Lung microvascular endothelial cell (primary cell): ENCODE measurements at places on chromosomes 6 and 20.

DNA sequence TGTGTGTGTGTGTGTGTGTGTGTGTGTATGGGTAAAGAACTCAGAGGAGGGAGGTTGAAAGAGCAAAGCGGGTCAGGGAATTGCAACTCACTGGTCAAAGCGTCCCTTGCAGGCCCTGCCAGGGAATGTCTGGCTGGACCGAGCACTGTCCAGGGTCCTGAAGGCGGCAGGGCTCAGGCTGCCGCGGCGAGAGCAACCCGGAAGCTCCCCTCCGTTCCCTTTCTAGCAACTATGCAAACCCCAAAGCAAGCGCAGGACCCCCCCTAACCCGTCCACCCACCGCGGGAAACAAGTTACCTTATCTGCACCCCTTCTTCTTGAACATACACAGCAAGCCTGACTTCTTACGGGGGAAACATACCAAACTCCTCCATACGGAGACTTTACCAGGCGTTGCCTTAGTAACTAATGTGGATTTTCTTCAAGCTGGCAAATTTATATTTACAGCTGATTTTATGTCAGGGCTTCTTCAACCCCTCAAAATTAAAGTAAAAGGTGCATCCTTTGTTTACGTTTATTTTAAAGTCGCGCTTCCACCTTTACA lies 538 bp upstream of the GRM1 start:
- DNase-seq, result peak; percentile 75

GRCh38 chr20:22818636-22819035 lies 216.5 kb upstream of the SSTR4 start:
- DNase-seq, result no peak

- DNase-seq, result no peak
These were observed 348.0 kb downstream of the HDGFL1 start for GRCh38 chr6:22917344-22917743.

DNA sequence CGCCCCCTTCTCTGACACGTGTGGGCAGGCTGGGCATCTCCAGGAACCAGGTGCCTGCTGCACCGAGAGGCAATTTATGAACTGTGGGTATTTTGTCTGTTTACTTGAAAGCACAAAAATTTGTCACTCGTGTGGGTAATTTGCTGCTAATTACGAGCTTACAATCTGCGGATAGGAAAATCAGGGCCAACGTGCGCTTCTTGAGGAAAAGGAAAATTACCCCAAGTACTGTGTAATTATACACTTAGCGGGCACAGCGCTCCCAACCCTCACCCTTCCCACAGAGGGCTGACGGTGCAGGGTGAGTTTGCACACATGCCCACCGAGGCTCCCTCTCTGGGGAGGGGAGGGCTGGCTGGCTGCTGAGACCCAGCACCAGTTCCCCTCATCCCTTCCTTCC lies 25.3 kb upstream of the MDGA1 start:
- DNase-seq, result no peak

DNA sequence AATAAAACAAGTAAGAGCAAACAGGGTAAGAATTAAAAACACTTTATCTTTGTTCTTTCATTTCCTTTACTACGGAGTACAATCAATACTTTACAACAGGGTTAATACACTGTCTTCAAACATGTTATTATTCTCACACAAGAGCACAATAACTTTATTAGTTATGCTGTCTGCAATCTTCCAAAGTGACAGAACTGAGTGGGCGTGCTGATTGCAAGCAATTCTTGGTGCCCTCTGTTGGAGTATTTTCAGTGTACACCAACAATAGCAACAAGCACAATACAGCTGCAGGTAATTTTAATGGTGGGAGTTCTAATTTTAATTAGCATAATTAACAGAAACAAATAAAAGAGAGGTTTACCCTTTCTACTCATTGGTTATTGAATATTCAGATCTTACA lies 33.9 kb upstream of the PTPRK start:
- DNase-seq, result peak; percentile 51

DNA sequence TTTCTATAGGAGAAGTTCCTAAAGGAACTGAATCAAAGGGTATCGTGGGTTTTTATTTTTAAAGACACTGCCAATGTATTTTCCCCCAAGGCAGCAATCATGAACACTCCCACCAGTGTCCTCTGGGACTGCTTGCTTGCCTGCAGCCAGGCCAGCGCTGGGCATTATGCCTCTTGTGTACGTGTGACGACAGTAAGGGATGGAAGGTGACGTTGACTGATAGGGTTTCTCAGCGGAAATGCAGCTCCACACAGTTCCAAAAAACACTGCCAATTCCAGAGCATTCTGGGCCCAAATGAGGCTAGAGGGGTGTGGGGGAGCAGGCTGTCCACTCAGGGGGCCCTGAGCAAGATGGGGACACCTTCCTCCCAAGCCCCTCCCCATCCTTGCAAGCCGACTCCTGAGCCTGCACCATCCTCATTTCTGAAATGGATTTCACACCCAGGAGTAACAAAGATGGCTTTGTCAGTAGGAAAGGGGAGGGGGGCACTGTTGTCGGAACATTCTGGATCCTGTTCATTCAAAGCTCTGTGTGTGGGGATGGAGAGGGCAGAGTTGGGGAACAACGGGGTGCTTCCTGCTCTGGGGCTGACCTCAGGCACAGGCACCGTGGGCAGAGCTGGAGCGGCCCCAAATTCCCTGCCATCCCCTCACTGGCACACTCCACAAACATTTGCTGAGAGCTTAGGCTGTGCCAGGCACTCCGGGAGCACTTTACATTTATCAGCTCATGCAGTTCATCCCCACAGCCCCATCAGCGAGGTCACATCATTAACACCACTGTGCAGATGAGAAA lies 20.0 kb downstream of the PREX1 start:
- no peak for DNase-seq
